ENCODE measurements at places on chromosomes 2 and 18. TPM values are rescaled to one million over a fixed set of nuclear protein-coding genes. Genes with fewer than 3 reads are reported as not detected.

DNA sequence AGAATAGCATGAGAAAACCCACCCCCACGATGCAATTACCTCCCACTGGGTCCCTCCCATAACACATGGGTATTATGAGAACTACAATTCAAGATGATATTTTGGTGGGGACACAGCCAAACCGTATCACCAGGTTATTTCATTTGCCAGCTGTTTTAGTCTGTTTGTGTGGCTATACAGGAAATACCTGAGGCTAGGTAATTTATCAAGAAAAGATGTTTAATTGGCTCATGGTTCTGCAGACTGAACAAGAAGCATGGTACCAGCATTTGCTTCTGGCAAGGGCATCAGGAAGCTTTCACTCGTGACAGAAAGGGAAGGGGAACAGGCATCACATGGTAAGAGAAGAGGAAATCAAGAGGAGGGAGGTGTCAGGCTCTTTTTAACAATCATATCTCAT, 329.2 kb downstream of the GULP1 start:
- DNase-seq: no peak

GRCh38 chr18:61731693-61732376, 161.0 kb downstream of the RNF152 start:
- no peak for DNase-seq

DNA sequence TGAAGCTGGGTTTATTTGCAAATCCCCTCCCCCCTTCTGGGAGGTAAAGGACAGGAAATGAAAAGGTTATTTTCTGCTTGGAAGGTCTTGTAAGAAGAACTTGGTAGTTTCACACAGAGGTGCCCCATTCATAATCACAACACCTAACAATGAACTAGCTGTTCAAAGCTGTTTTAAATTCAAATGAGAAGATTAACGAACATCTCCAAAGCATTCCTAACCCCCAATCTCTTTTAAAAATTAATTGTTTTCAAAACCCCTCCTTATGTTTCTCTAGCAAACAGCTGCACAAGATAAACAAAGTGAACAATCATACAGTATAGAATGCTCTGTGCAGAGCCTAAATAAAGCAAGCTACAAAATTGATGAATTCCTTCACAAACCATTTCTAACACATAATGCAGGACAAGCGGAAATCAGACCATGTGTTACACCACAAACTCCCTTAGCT, 271.4 kb downstream of the SATB2 start:
- DNase-seq: no peak

GRCh38 chr2:119419065-119419464, 12.6 kb upstream of the TMEM37 start:
- no peak for DNase-seq

DNA sequence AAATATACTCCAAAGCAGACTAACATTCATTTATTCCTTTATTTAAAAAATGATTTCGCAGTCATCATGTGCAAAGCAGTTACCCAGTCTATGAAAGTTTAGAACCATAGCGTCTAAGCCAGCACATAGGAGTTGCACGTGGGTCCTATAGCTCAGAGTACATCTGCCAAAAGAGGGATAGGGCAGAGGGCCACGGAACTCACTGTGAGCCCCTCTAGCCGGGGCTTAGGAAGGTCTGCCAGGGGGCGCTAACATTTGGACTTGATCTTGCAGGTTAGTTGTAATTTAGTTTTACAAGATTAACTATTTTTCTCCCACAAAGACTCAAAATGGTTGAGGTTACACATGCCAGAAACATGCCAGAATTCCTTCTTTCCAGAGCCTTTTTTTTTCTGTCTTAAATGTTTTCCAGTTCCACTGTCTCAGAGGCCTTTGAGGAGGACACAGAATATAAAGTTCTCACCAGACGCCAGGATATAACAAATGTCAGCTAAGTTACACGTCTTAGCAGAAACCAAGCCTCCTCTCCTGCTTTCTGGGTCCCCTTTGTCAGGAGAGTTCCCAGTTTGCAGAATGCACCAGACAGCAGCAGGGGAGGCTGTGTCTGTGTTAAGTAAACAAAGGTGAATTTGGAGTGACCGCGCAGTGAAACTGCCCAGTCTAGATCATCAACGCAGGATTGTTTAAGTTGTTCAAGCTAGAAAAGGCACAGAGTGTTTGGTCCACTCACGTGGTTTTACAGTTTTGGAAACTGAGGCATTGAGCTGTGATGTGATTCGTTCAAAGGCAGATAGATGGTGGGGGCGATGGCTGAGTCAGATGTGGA, 292.0 kb downstream of the PRKCE start:
- DNase-seq: no peak

GRCh38 chr2:31956312-31956711, 54.5 kb downstream of the MEMO1 start:
- DNase-seq: no peak

DNA sequence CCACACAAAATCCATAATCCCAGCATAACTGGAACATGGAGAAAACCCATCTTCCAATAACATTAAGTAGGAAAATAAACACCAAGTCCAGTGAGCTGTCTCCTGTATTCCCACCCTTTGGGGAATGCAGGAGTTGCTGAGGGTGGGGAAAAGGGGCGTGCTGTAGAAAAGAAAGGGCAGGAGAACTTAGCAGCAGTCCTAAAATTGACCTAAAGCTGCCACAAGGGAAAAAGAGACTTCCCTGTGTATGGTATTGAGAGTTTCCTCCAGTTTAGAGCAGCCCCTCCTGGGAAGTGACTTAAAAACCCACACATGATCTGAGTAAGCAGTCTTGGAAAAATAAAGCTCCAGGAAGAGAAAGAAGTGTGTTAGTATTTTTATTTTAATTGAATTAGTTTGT, 428.8 kb downstream of the THSD7B start:
- no peak for DNase-seq

DNA sequence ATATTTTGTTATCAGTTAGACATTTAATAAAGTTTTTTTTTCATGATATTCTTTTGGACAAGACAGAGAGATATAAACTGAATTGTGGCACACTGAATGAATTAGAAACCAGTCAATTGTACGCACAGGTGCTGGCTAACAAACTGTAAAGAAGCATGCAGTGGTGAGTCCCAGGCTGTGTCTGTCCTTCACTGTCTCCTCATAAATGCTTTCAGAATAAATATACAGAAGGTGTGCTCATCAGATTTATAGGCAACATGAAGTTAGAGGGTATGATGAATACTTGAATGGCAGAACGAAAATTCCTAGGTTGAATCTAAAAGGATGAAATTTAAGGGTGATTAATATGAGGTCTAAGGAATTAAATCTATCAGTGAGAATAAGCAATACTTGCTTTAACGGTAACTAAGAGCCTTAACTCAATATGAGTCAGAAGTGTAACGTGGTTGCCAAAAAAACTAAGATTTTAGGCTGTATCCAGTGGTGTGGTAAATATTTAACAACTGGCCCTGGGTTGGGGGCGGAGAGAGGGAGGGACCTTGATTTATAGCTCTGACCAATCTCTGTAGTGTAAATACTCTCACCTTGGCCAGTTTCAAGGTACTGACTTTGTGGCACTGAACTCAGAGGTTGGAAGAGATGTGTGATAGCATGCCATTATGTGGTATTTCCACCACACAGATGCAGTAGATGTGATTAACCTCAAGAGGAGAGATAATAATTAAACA, 41.9 kb upstream of the AAK1 start:
- no peak for DNase-seq

DNA sequence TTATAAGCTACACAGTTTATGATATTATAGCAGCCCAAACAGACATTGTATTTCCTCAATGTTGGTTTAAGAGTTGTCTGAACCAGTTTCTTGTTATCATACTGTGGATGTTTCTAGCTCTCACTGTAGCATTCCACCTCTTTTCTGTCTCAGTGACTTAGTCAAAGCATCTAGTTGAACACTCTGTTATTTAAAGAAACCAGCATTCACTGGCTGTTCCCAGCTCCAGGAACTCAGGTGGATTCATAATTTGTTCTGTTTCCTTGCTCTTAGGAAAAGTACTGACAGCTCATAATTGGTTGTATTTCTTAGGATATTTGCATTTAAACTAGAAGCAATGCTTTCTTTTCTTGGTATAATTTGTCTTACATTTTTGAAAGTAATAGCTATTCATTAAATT, 17.5 kb downstream of the LRATD1 start:
- no peak for DNase-seq

- DNase-seq: no peak
Observed at GRCh38 chr2:85259101-85259590, 68.6 kb downstream of the TGOLN2 start.

DNA sequence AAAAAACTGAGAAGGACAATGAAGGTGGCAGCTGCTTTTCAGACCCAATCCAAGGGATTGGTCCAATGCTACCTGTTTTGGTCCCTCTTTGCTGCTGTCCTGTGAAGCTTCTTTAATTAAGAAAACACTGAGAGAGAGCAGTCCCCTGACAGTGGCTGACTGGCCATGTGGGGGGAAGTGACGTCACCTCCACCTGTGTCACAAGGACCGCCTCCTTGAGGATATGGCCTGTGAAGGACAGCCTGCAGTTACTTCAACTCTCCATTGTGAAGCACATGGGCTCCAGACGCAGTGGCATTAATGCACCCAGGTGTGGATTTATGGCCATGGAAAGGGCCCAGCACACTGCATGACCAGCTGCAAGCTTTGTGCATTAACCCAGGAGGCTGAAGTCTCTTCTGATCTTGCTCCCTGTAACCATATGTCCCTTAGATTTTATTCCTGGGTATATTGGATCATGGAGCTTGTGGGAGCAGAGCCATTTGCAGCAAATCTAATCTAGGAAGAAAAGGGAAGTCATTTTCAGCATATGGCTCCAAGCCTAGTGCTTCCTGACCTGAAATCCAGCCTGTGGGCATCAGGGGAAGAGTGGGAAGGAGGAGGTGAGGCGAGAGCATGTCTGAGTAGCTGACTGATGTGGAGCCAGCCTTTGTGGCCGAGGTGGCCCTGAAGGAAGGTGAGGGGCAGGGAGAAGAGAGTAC, 32.2 kb downstream of the KIF5C start:
- no peak for DNase-seq

DNA sequence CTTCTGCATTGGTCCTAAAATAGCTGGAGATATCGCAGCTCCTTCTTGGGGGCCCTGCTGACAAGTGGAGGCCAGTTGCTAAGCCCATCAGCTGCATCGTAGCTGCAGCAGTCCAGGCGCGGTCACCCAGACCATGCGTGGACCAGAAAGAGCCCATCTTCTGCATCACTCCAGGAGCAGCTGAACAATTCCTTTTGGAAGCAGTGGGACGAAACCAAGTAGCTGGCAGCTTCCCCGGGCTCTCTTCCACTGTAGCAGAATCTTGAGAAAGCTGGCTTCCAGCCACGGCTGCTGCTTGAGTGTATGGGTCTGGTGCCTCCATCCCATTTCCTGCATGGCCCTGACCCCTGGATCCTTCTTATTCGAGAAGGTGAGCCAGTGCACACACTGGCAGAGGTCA, 22.2 kb upstream of the CAB39 start:
- DNase-seq: no peak

GRCh38 chr2:120743657-120744056, 8.0 kb downstream of the GLI2 start:
- DNase-seq: no peak

GRCh38 chr2:66362701-66363100, 72.2 kb upstream of the MEIS1 start:
- no peak for DNase-seq

GRCh38 chr2:208541989-208542464, 135.4 kb downstream of the PTH2R start:
- no peak for DNase-seq

DNA sequence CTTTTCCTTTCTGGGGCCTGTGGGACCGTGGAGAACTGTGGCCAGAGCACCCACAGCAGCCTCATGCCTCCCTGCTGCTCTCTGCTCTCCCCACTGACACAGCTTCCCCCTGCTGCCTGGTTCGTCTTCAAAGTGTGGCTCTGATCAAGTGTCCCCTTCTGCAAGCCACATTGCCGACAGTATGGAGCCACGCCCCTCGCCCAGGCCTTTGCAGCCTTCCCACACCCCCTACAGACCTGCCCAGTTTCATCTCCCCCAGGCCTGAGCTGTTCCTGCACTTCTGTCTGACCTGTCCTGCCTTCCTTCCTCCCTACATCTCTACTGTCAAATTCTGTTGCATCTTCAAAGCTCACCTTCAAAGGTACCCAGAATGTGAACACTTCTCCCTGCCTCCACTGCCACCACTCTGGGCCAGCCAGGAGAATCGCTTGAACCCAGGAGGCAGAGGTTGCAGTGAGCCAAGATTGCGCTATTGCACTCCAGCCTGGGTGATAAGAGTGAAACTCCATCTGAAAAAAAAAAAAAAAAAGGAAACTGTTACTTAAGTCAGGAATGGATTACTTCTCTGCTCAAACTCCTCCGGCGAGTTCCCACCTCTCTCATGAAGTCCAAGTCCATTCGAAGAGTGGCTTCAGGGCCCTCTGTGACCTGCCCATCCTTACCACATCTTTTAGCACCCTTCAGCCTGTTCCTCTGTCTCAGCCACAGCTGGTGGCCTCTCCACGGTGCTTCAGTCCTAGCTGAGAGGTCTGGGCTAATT, 29.0 kb upstream of the CATIP start:
- DNase-seq: no peak

GLI2 gene
- total RNA-seq: 0.28 TPM

ESPNL gene
- total RNA-seq: 0.35 TPM

ST6GAL2 gene
- not detected for total RNA-seq

CNTNAP5 gene
- not detected for total RNA-seq

REG1B gene
- total RNA-seq: 1.7 TPM

RRM2 gene
- 54.9 TPM for total RNA-seq

DAW1 gene
- not detected for total RNA-seq

LYPD6 gene
- total RNA-seq: not detected

CDK15 gene
- not detected for total RNA-seq
